Substantia nigra (tissue), 51 donors: ENCODE measurements at places on chromosomes 6 and 20.

DNA sequence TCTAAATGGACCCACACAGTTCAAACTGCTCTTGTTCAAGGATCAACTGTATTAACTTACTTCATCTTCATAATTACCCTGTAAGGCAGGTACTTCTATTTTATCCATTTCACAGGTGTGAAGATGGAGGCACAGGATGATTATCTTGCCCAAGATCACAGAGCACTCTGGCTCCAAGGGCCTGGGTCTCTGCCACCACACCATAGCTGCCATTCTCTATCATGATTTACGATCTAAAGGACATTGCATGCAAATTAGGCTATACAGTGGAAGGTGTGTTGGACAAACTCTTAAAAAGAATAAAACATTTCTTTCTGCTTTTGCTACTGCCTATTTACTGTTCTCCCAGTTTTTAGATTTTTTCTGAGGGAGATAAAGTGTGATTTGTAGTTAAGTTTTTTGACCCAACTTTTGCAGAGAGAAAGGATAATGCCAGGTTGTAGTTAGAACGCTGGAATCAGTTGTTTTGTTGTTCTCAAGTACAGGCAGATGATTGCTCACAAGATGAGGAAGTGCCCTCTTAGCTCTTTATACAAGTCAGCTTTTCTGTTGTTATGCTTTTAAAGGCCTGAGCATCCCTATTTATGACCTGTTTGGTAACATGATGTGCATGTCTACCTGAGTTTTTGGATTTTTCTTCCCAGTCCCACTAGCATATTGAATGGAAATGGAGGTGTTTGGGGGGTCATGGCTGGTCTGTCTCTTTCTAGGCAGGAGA lies 247.9 kb downstream of the ZFAND3 start:
- no peak for DNase-seq

DNA sequence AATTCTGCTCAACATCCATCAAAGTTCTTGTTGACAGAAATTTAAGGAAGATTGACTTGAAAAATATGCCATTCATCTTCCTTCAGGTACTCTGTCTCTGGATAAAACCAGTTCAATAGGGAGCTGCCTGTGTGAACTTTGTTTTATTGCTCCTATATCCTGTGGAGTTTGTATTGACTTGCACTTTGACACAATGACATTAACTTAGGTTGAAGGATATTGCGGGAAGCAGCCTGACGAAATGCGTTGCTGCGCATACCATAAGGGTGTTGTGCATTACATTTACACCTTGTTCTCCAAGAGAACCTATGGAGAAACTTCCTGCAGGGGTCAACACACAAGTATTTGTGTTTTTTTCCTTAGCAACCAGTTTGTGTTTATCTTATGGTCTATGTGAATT lies 185.4 kb upstream of the GRIK2 start:
- DNase-seq, result no peak

DNA sequence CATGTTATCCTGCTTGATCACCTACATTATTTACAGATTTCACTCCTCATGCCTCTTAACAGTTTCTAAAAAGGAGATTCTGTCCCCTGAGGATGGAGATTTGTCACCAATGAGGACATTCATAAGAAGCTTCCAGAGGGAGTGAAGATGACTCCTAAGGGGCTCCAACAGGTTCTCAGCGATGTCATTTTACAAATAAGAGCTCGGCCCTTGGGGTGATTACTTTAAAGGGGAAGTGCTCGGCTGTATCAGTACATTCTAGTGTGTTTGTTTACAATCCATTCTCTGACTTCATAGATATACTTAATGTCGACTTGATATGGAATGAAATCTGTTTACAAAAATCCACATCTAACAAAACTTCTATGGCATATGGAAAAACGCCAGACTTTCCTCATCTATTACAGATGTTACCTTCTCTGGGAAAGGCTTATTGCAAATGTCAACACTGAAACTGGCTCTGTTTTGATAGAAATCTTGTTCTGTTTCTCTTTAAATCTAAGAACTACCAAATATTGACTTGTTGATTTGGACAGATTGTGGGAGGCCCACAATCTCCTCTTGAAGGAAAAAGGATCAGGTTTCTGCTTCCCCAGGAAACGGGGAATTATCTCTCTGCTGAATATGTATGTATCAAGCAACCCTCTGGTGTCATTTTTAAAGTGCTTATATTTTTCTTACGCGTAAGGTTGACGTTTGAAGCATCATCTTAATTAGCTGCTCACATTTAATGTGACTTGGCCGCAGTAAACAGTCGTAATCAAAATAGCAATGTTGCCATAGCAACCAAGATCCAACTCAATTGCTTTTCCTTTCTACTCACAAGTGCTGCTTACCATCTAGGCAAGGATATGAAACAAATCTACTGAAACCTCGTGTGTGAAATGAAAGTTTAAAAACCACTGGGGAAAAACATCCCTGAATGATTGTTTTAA lies 95.7 kb downstream of the SHLD1 start:
- DNase-seq, result no peak

- no peak for DNase-seq
These were observed 125.2 kb upstream of the MCHR2 start for GRCh38 chr6:100119261-100119660.

- DNase-seq, result peak; percentile 75
These were observed 10.3 kb upstream of the ZNF831 start for GRCh38 chr20:59153355-59153681.

DNA sequence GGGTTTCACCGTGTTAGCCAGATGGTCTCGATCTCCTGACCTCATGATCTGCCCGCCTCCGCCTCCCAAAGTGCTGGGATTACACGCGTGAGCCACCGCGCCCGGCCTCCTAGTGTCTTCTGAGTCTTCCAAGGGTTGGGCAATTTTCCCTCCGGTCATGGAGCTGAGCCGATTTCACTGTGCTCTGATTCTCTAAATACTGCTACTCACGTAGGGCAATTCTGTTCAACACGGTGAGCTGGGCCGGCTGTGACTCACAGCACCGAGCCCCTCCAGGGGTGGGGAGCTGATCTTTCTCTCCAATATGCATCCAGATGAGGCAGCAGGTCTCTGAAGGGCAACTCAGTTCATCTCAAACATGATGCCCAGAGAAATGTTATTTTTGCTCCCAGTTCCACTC lies 71.6 kb upstream of the CD93 start:
- DNase-seq, result no peak
